ENCODE measurements at places on chromosomes 1 and 21.

DNA sequence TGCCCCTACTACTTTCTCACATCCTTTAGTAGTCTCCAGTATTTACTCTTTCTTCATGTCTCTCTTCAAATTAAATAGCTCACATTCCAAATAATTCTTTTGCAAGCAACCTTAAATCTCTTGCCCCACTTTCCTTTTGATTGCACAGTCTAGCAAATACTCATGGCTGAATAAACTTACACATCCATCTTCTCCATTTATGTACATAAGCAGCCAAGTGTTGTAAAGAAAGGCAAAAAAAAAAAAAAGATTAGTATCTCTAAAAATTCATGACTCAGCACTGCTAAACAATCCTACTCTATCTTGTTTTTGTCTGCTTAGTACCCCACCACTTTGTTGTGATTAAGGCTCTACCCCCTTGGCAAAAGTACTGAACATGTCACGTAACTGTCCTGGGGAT lies 42.6 kb downstream of the F13B start:
- DNase-seq, result no peak

DNA sequence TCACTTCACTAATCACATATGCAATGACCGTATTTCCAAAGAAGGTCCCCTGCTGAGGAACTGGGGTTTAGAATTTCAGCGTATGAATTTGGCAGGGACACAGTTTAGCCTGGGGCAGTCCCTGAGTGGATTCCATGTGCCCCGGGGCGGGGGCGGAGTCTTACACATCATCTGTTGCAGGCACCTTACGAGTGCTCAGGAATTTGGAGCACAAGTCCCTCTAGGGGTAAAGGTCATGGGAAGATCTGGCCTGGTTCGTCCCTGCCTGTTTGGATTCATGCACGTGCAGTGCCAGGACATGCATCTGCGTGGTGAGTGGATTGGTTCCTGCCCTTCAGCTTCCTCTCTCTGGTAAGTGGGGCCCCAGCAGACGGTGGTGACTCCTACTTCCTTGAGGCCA lies 208.3 kb upstream of the C1orf174 start:
- no peak for DNase-seq

GRCh38 chr1:198978523-198978922 lies 339.7 kb downstream of the PTPRC start:
- no peak for DNase-seq

- DNase-seq, result no peak
These were observed 225.5 kb upstream of the ADAMTS5 start for GRCh38 chr21:27192281-27192949.

DNA sequence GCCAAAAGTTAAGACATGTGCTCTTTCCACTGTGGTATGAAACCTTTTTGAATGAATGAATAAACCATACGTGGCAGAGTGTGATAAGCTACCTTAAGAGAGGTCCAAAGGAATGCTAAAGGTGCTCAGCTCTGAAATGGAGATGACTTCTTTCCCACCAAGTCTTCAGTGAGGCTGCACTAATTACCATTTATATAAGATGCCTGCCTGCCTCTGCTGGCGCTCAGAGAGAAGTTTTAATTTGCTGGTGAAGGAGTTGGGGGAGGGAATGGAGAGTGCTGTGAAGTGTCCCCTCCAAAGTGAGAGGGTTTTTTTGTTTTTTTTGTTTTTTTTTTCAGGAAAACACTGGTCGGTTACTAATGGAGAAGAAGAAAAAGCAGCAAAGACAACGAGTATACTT lies 559.0 kb downstream of the OMA1 start:
- DNase-seq, result no peak

- no peak for DNase-seq
These were observed 647.6 kb downstream of the LMO4 start for GRCh38 chr1:87976316-87976715.

DNA sequence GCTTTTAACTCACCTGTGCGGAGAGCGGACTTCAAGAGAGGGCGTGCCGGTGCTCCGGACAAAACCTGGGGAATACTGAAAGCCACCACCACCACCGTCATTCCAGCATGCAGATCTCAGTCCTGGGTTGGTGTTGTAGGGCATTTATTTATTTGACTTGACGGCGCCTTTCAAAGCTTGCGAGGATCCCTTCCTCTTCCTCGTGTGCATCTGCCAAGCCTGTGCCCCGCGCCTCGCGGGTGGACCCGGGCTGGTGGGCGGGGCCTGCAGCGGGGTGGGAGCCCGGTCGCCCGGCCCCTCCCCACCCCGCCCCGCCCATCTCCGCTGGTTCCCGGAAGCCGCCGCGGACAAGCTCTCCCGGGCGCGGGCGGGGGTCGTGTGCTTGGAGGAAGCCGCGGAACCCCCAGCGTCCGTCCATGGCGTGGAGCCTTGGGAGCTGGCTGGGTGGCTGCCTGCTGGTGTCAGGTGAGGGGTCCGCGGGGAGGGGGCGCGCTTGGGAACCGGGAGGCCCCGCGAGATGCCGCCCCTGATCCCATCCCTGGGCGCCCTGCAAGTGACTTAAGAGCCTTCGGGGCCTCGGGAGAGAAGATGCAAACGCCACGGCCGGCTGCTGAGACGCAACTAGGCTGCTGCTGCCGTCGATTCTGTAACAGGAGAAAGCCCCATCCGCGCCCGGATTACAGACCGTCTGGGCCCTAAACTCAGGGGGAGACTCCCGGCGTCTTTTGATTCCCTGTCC lies at the start of gene IL10RB:
IL10RB (plus strand) TSS at position 318 of the 739 bp plus-strand sequence; CDS start at position 417, 99 bp downstream.
- DNase-seq, result peak; percentile 55

- DNase-seq, result no peak
These were observed 73.2 kb downstream of the LRRC8C start for GRCh38 chr1:89705901-89706699.

GRCh38 chr1:47627471-47628370 lies 189.9 kb downstream of the FOXD2 start:
- no peak for DNase-seq

- DNase-seq, result peak; percentile 68
These were observed 28.3 kb downstream of the SCP2 start for GRCh38 chr1:52955129-52955970.

GRCh38 chr1:36778740-36779139 lies 255.6 kb downstream of the GRIK3 start:
- peak; percentile 22 for DNase-seq

DNA sequence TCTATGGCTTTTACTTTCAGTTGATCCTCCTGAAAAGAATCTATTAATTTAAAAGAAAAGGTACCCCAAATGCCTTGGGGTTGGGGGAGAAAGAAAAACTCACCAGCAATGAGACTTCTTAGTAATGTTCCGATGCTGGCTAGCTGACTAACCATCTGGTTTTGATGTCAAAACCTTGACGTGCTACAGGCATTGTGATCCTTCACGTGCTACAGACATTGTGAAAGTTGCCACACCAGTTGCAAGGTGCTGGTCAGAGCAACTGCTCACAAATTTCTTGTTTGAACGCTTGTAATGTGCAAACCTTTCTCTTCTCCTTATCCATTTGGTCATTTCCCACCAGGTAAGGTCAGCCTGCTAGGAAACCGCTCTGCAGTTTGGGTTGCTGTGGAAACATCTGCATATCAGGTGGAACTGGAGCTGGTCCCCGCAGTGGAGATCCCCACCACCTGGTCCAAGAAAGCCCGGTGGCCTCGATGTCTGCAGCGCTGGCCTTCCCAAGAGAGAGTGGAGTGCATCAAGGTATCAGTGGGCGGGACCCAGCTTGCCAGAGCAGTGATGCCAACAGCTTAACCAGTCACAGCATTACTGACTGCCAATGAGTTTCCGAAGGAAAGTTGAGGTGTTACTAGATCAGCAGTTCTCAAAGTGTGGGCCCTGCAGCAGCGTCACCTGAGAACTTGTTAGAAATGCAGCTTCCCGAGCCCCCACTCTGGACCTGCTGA lies 16.1 kb downstream of the MAB21L3 start:
- DNase-seq, result no peak

DNA sequence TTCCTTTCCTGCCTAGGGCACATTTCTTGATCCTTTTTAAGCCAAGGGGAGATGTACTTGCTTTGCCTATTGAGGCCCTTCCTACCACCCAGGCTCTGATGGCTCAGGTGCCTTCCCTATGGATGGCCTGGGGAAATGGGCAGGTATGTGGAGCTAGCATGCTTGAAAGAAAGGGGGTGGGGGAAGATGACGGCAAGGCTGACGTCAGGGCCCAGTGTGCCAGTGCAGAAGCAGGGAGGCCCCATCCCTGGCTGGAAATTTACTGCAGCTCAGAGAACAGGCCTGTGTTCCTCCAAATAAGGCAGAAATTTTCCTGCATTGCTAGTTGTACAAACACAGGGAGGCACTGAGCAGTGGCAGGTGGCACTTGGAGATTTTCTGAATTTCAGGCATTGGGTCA lies 453.2 kb upstream of the VAMP3 start:
- no peak for DNase-seq

DNA sequence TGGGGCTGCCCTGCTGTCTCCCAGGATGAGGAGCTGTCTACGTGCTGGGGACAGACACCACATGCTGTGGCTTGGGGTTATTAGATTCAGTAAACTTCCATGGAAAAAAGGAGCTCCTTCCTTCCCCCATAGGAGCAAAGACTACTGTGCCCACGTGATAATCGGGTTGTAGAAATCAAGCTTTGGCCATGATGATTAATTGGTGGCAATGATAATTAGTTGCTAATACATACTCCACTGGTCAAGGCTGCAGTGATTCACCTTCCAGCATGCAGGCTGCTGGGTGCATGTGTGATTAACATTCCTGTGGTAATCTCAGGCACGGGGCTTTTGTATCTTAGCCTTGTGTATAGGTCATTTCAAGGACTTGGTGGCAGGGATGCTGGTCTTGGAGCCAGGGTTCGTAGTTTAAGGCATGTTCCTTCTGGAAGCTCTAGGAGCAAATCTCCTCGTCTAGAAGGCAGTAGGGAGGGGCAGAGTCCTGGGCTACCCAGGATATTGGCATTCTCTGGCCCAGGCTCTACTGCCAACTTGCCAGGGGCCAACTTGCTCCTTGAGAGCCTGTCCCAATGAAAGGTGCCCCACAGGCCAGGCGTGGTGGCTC lies 41.4 kb downstream of the TMCO4 start:
- no peak for DNase-seq

GRCh38 chr1:53145942-53146708 lies 3.7 kb upstream of the SLC1A7 start:
- DNase-seq, result no peak

GRCh38 chr1:196777603-196778002 lies 3.0 kb downstream of the CFHR3 start:
- DNase-seq, result no peak

DNA sequence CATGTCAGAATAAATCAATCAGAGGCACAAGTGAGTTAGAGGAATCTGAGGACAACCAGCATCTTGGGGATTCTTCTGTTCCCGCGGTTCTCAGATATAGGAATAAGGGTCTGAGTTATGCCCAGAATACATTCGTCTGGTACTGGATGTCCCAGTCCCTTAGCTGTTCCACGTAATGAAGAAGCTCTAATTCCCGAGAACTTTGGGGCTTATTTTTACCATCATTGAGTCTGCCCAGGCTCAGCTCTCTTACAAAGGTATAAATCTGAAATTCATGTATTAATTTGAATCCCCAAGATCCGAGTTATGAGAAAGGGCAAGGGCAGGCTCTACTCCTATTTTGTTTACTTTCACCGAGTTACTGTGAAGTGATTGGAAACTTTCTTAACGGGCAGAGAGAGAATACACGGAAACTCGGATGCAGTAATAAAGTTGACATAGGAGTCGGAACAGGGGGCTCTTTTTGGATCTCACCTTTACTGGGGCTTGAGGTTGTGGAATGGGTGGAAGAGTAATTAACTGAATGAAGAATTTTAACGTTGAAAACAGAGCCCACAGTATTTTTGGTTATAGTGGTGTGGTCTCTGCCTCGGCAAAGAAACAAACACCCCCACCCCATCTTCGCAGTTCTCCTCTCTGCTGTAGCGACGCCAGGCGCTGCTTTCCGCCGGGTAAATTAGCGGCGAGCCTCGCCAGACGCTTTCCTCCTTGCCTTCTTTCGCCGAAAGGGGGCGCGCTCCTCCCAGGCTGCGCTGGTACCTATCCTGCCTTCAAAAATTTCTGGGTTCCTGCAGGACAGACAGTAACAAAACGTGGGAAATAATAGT lies 7.1 kb downstream of the PRRX1 start:
- DNase-seq, result no peak

- DNase-seq, result no peak
These were observed 272.9 kb downstream of the TGFB2 start for GRCh38 chr1:218617986-218618385.

DNA sequence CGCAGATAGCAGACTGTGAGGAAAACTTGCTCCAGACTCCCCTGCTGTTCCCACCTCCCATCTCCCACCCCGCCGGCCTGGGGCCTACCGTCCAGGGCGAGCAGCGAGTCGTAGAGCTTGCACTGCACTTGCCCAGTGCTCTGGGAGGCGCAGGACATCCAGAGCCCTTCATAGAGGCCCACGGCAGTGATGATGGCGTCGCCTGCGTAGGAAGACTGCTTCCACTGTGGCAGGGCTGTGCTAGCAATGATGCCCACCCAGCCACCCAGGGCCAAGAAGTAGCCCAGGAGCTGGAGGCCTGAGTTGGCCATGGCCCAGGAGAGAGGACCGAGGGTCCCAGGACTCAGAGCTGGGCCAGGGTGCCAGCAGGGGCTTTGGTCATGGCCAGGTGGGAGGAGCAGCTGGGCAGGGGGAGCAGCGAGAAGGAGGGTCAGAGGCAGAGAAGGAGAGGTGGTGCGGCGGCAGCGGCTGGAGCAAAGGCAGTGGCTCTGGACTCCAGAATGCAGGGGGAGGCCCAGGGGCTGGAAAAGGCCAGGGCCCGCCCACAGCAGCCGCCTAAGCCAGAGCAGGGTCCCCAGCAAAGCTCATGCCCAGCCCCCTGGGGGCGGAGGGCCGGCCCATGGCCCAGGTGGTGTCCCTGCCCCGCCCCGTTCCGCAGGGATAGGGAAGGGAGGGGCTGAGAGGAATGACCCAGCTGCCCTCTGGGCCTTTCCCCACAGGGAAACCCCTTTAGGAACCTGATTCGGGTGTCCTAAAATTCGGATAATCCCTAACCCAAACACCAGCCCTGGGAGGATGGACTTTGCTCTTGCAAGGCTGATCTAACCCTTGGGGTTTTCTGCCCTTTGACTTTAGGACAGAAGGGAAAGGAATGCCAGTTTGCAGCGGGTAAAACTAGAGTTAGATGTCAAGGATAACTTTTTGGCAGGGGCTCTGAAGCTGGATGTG lies at the start of gene CLDN19:
CLDN19 (minus strand) TSS at position 484 of the 948 bp plus-strand sequence; CDS start at position 311, 173 bp downstream.
- DNase-seq, result no peak
